ENCODE measurements at places on chromosomes 16 and 17.
A peak's percentile ranks its signal among the peaks of the same experiment; 100 is the strongest.

DNA sequence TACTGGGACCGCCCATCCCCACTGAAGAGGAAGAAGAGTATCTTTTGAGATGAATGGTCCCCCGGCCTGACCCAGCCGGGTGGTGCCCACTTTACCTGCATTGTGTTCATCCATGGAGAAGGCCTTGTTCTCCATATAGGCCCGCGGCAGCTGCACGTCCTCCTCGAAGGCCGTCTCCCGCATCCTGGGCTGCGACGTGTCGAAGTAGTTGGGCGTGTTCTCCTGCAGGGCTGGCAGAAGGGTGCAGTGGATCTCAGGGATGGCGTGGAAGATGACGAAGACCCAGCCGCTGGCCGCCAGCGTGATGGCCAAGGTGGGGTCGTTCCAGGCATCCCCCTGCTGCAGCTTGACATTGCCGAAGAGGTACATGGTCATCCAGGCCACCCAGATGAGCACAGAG, 12.9 kb downstream of the GPRC5B start:
- DNase-seq, result no peak

GRCh38 chr17:6915620-6916019, 80.2 kb upstream of the ALOX12 start:
- DNase-seq, result no peak

DNA sequence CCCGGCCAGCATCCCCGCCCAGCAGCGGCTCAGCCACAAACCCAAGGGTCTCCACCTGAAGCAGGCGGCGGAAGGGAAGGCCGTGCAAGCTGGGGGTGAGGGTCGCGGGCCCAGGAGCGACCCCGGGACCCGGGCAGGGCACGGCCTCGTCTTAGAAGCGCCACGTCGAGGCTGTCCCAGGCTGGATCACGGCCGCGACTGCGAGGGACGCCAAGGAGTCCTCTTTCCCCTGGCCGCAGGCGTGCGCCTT, 538 bp upstream of the CCNF start:
- no peak for DNase-seq

GRCh38 chr17:29706045-29706431, 83.3 kb upstream of the CORO6 start:
- no peak for DNase-seq

DNA sequence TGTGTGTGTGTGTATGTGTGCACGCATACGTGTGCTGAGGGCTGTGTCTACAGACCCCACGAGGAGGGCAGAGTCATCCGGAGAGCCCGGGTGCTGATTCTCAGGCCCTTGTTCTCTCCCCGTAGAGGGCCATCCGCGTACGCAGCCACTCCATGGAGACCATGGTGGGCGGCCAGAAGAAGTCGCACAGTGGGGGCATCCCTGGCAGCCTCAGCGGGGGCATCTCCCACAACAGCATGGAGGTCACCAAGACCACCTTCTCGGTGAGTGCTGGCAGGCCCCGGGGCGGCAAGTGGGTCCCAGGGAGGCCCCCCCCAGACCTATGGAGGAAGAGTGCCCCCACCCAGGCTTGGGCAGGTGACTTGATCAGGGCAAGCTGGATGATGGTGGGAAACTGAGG, 45.5 kb downstream of the OR1D5 start:
- DNase-seq, result no peak

DNA sequence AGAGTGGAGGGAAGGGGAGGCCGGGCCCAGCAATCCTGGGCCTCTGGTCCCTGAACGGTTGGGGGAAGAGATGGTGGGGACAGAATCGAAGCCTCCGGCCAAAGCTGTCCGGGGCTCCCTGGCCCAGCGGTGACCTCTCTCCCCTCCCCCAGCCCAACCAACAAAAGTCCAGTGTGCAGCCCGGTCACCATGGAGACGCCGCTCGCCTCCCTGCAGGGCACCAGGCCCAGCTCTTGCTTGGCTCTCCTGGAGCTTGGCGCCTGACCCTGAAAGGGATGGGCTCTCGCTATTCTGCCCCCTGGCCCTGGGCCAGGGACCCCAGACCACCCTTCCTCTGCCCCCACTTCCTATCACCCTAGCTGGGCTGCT, 1.3 kb downstream of the METRN start:
- DNase-seq, result no peak

- no peak for DNase-seq
Observed at GRCh38 chr16:67880584-67880983, 4.1 kb upstream of the NRN1L start.

DNA sequence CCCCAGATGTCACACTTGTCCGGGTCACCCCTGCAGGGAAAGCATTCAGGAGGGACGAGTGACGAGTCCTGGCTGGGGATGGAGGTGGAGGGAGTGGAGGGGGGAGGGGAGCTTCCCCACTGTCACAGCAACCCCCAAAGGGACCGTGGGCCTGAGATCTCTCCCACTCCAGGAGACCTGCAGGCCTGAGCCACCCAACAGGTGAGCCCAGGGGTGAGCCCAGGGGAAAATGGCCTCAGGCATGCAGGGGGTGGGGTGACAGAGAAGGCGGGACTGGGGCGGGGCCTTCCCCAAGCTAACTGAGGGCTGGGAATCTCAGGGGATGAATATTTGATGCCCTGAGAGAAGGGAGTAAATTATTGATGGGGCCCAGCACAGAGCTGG, 2.4 kb downstream of the USH1G start:
- no peak for DNase-seq

- DNase-seq, result no peak
Observed at GRCh38 chr16:12998361-12999085, 97.1 kb downstream of the SHISA9 start.

- no peak for DNase-seq
Observed at GRCh38 chr17:29291163-29291752, 2.7 kb downstream of the NUFIP2 start.

GRCh38 chr16:72271699-72272240, 99.8 kb upstream of the PMFBP1 start:
- DNase-seq, result no peak

DNA sequence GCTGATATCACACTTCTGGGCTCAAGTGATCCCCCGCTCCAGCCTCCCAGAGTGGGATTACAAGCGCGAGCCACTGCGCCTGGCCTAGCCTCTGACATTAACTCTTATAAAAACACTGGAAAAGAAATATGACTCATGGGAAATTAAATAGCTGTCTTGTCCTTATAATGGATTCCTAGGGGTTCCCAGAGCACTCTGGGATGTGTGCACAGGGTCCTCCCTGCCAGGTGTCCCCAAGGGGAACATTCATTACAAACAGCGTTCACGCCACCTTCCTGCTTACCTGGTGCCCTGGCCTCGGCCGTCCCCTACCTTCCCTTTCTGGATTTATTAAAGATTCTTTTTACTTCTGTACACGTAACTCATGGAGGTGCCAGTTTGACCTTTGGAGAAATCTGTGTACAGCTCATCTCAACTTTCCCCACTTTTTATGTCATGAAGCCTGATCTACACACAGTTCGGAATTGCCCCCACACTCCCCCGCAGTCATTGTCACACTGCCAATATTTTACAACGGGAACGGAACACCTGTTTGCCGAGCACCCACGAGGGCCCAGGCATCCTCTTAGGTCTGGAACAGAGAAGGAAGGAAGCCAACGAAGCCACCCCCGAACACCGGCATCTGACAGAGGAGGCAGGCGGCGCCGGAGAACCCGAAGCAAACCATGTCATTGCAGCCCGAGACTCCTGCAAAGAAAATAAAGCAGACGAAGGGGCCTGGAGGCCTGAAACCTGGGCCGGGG, 39.7 kb upstream of the MEAK7 start:
- peak; percentile 50 for DNase-seq

DNA sequence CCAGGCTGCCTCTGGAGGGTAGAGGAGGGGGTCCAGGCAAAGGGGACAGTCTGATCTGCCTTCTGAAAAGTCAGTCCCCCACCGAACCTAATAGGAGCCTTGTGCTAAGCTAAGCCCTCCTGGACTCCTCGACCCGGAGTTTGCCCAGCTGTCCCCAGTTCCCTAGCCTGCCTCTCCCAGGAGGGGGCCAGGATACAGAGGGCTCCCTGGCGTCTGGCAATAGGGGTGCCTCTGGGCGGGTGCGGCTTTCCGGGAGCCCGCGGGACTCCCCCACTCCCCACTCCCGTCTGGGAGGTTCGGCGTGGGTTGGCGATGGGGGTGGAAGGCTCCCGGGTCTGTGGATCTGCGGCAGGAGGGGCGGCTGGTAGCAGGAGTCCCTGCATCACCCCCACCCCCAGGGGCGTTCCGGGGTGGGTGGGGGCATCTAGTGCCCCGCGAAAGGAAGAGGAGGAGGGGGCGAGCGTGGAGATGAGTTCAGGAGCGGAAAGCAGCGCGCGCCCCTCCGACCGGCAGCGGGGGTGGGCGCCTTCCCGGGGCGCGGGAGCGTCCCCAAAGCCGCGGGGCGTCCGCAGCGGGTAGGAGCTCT, 1.2 kb downstream of the GSG1L start:
- no peak for DNase-seq

DNA sequence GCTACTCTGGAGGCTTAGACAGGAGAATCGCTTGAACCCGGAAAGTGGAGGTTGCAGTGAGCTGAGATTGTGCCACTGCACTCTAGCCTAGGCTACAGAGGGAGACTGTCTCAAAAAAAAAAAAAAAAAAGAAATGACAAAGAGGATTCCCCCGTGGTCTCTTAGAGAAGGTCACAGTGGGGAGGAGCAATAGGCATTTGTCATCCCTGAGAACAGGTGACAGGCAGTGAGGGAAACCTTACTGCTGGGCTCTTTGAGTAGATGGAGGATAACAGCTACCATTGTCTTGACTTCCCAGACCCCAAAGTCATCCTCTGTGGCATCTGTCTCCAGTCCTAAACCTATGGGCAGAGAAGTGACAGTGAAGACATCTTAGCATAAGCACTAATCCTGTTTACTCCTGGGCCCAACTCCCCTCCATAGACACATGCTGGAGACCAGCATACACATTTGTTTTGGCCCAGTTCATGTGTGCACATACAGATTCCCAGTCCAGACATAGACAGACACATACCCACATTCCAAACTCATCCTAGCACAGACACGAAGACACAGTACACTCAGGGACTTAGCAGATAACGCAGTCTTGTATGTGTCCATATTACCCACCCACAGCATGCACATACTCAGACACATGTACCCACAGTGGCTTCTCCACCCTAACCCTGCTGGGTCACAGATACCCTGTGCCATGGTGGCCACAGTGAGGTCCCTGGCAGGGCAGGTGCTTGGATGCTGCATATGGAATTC, 2.7 kb downstream of the ESRP2 start:
- no peak for DNase-seq

DNA sequence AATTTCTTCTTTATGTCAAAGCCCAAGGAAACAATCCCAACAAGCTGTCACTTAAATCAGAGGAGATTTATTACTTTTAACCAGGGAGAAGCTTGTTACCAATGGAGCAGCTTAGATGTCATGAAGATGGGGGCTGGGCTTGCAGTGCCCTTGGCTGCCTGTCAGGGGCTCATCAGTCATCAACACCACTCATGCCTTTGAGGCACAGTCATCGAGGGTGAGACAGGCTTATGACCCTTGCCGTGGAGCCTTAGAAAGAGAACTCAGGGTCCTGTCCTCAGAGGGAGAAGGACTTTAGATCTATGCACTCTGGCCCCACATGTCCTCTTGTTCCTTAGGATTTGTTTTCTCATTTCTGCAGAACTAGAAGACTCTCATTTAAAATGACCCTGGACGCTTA, 318.3 kb downstream of the CBLN1 start:
- DNase-seq, result no peak

DNA sequence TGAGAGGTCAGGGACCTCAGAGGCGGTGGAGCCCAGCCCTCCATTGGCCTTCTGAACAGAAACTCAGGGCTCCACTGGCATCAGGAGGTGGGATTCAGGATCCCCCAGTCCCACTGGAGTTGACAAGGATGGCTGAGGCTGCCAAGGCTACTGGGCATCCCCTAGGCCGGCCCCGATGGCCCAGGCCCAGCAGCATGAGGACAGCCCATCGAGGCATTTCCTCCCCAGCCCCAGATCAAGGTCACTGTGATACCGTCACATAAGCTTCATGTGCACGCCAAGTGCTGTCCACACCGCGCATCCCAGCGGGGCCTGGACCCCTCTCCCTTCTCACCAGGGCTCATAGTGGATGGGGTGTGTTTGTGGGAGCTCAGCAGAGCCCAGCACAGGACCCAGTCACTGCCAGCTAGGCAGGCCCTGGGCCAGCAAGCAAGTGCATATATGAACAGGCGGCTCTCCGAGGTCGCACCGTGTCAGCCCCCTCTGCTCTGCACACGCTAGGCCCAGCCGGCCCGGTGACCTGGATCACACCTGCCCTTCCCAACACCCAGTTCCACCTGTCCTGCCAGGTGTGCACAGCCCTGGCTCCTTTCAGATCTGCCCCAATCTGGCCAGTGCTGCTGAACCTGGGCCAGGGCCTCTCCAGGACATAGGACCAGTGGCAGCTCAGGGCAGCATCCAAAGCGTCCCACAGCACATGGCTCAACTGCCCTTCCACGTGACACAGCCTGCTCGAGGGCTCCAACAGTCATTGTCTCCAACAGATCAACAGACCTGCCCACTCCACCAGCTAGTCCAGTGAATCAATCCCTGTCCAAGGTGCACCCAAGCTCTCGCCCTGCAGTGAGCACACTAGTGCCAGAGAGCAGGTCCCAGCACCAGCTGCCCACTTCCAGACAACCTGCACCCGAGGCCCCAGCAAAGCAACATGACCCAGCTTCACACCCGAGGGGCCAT, 32.8 kb upstream of the RASD1 start:
- no peak for DNase-seq

DNA sequence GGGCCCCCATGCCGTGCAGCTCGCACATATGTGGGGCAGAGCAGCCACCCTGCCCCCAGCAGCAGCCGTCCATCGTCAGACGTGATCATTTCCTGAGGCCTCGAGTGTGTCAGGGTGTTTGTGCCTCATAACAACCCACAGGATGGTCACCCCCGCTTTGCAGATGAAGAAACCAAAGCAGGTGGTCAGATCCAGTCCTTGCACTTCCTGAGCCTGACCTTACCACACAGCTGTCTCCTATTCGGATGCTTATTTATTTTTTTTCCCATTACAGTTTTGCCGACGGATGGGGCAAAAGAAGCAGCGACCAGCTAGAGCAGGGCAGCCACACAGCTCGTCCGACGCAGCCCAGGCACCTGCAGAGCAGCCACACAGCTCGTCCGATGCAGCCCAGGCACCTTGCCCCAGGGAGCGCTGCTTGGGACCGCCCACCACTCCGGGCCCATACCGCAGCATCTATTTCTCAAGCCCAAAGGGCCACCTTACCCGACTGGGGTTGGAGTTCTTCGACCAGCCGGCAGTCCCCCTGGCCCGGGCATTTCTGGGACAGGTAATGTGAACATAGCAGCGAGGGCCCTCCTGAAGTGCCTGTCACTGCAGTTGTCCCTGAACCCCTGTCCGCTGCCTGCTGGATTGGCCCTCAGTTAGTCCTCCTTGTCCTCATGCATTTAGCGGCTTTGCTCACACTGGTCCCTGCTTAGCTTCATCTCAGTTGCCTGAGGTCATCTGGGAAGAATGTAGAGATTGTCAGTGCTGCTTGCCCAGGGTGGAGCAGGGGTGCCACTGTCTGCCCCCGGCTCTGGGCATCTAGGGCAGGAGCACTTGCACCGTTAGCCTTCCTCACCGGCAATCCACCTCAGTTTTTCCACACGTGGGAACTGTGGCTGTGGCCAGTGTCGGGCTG, 1.4 kb downstream of the MPG start:
- DNase-seq, result no peak
